WERI-Rb-1 (cell line): ENCODE measurements at places on chromosomes 2 and 18.
A peak's percentile ranks its signal among the peaks of the same experiment; 100 is the strongest.

GRCh38 chr2:107747964-107748583 lies 78.6 kb upstream of the RGPD4 start:
- no peak for DNase-seq

GRCh38 chr2:100831831-100832230 lies 11.9 kb downstream of the NPAS2 start:
- DNase-seq = no peak

GRCh38 chr2:17588031-17588430 lies 47.5 kb downstream of the VSNL1 start:
- DNase-seq = no peak

- no peak for DNase-seq
These were observed 29.2 kb upstream of the PELI1 start for GRCh38 chr2:64173156-64174135.

DNA sequence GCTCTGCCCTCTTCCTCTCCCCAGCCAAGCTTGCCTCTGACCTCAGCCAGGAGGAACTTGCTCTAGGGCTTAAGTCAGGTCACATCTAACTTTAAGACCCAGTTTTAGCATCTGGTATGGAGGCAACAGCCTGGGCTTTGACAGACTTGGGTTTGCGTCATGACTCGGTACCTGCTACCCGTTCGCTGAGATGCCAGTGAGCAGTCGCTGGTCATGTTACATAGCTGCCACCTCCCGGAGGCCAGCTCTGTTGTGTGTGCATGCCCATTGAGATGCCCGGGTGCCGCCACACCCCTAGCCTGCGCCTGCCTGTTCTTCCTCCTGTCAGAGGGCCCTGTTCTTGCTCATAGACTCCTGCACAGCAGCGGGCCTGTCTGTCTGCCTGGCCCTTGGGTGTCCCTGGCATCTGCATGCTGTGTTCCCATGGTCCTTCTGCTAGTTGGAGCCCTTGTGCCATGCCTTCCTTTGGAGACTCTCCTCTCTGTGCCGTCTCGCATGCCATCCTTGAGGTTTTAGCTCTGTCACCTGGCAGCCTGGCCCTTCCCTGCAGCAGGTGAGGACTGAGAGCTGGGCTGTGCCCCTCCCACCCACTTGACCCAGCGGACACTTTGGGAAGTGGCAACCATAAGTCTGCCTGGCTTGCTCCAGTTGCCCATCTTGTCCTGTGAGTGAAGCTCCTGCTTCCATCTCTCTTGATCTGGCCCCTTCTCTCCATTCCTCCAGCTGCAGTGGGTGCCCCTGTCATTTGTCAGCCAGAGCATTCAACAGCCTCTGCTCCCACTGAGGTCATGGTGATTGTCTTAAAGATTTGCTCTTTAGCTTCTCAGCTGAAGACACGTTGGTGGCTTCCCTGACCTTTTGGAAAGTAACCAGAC lies 24.9 kb downstream of the ASAP2 start:
- DNase-seq = no peak

GRCh38 chr2:201996679-201997314 lies 36.9 kb upstream of the FZD7 start:
- DNase-seq = no peak

DNA sequence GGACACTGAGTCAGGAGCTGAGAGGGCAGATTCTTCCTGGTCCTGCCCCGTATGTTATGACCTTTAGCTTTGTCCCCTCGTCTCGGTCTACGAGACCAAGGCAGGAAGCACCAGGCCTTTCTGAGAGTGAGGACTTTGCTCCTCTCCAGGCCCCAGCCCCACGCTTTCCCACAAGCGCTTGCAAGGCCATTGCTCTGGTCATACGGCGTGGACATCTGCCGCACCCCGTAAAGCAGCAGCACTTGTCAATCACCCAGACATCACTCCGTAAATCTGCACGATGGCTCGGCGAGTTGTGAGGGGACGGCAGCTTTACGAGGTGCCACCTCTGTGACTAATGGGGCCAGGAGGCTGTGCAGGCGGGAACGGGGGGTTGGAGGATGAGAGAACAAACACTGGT lies 100.8 kb upstream of the TWIST2 start:
- DNase-seq = no peak

- no peak for DNase-seq
These were observed 68.8 kb downstream of the LTBP1 start for GRCh38 chr2:33015421-33016142.

- DNase-seq = no peak
These were observed 317.4 kb downstream of the EN1 start for GRCh38 chr2:118529908-118530599.

GRCh38 chr18:52824126-52824525 lies 484.1 kb downstream of the DCC start:
- no peak for DNase-seq

DNA sequence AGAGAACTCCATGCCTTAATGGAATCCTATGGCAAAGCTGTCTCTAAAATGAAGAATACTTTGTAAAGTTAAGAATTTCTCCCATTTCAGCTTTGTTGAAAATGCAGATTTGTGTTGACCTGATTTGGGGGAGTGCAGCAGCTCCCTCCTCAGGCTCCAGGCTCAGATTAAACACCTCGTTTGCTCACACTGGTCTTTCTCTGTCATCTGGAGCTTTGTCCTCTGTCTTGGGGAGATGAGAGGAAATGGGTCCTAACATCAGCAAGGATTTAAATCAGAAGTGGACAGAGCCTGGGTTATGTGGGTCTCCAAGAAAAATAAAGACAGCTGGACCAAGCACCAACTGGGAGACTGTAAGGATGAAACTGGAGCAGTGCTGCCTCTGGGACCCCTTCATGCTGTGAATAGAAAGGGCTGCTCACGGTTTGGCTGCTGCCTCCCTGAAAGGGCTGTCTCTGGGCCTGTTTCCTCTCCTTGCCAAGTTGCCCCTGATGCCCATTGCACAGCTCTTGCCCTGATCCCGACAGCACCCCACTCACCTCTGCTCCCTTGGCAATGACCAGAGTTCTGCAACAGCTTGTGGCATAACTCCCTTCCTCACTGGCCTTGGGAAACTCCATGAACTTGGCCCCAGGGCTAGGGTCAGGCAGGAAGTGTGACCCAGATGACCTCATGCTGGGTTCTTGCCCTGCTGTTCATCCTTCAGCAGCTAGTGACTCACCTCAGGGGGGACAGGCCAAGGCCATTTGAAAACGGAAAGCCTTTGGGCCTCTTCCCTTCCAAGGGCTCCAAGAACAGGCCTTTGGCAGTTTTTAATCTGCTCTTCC lies 197.2 kb downstream of the CYP26B1 start:
- no peak for DNase-seq

DNA sequence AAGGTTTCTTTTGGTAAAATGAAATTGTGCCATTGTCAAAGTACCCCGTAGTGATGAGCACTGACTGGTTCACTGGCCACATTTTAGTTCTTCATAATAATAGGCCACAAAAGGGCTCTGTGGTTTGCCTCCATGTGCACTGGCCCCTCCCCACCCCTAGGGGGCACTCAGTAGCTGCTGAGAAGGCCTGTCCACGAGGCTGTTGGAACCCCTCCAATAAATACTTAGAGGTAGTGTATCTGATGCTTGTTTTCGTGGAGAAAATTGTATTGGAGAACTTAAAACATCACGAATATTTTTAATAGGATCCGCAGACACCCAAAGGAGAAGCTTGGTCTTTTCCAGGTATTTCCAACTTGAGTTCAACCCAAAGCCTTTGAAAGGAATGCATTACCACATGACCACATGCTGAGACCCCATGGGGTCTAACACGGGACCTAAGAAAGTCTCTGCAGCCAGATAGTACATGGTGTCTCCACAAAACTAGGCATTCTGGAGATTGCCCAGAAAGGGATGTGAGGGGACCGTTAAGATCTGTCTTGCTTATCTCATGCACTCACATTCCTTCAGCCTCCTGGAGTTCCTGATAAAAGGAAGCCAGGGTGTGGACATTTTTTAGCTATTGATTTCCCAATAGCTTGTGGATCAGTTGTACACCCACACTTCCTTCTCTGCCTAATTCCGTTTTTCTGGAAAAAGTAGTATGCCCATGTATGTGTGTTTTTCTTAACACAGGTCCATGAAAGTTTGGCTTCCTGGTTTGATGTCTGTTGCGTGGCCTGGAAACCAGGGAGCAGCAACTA lies 28.5 kb upstream of the NOSTRIN start:
- peak; percentile 68 for DNase-seq

DNA sequence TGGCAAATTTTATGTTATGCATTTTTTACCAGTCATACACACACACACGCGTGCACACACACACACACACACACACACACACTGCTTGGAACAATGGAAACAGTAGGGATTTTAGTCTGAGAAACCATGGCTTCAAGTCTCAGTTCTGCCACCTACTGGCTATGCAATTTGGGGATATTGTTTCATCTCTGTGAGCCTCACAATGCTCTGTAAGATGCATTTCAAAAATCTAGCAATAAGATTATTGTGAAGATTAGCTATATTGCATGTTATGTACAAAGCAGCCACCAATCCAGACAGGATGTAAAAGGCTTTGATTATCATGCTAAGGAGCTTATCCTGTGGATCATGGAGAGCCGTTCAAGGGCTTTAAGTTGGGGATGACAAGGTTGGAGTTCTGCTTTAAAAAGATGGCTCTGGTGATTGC lies 401.4 kb downstream of the NBAS start:
- peak; percentile 76 for DNase-seq

DNA sequence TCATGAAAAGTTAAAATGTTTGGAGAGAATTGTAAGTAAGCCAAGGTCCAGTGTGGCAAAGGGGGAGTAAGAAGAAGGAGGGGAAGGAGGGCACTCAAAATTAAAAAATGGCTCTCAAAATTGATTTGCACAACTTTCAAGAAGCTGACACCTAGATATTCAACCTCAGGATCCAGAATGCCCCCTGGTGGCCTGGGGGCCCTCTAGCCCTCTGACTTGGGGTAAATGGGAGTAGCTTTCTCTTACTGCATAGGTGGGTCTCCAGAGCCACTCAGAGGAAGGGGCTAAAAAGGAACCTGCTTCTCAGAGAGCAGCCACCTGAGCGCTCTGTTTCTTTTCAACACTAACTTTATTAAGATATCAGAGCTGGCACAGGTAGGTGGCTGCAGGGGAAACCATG lies 968.5 kb downstream of the BCL11A start:
- DNase-seq = peak; percentile 83

GRCh38 chr18:28963481-28963880 lies 786.6 kb upstream of the CDH2 start:
- no peak for DNase-seq

- DNase-seq = no peak
These were observed 97.5 kb upstream of the LDLRAD4 start for GRCh38 chr18:13120983-13121441.

DNA sequence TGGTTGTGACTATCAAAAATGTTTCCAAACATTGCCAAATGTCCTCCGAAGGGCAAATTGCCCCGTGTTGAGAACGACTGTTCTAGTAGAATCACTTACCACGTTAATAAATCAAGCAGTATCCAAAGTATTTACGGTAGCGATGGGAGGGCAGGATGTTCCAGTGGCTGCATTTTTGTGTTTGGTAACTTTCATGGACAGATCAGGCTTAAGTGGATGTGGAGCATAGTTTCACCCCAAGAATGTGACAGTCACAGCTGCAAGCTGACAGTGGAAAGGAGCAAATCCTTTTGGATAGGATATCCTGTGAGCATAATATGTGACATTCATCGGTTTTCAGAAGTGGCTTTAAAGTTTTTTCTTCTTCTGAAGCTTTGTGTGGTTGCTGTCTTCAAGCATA lies 46.3 kb upstream of the DARS1 start:
- DNase-seq = no peak

- DNase-seq = no peak
These were observed 233.8 kb upstream of the SPRED2 start for GRCh38 chr2:65666156-65666725.

DNA sequence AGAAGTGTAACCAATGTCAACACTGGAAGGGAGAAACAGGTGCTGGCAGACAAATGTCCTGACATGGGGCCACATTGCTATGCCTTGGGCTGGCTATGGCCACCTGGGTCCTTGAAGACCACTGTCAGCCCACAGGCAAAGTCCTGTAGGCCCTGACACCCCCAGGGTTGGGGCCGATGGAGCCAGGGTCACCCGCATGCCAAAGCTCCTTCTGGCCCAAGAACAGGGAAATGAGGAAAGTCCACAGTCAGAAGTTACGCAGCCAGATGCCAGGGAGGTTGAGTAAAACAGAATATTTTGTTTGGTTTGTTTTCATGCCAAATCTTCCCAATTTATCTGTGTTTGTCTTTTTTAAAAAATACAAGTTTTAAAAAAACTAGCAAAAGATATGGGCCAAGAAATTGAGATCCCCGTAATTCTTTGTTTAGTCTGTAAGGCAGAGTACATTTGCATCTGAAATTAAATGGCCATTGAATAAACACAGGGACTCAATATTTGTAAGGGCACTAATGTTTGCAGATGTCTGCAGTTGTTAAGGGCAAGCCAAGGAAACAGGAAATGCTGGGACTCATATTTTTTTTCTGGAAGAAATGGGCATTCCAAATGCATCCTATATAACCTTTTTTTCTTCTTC lies 186.4 kb downstream of the FAM210A start:
- DNase-seq = no peak

DNA sequence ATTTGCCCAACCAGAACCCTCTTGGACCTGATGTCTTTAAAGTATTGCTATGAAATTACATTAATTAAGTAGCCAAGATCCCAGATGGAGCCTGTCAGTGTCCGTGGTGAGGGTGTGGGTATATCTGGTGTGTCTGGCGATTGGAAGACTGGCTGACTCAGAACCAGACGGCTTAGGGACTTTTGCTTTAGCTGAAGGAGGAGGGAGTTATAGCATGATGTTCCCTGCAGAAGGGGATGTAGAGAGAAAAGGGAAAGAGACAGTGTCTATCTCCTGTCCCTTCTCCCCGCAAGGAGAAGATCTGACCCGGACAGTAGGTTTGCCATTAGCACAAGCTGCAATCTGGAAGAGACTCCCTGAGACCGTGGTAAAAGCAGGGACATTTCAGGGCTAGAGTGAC lies 60.6 kb downstream of the POU3F3 start:
- DNase-seq = no peak

DNA sequence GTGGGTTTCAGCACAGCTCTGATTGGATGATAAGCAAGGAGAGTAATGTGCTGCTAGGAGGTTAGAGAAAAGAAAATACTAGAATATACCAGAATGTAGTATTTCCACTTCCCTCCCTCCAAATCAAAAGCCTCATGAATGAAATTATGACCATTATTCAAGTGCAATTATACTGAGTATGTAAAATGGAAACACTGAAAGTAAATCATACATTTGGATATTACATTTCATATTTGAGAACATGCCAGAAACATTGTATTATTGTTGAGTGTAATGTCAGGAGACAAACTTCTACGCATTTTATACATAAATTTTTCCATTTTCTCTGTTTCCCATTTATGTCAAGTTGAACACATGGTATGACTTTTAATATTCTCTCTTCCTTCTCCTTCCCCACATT lies 942 bp upstream of the CETN1 start:
- no peak for DNase-seq

DNA sequence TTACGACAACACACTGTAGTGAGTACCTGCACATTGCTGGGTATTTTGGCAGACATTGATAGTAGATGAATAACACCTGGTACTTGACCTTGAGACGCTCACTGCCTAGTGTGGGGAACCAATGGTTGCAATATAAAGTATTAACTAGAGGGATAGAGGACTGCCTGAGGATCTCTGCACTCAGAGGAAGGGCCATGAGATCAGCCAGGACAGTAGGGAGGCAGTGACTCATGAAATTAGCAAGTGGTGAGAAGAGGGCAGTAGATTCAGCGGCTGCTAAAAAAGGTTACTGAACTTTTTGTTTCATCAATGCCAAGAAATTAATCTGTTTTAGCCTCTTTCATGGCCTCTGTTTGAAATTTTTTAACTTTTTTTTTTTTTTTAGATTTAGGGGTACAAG lies 250.8 kb upstream of the TCF4 start:
- DNase-seq = no peak
